ENCODE measurements at places on chromosomes 3 and 15. TPM values are rescaled to one million over a fixed set of nuclear protein-coding genes. Genes with fewer than 3 reads are reported as not detected.

Gene BLM
- 1.1 TPM for polyA plus RNA-seq

Gene XCR1
- polyA plus RNA-seq, result 0.08 TPM

Gene CRYGS
- polyA plus RNA-seq, result 1.7 TPM

Gene ZNF662
- 5.4 TPM for polyA plus RNA-seq

Gene COPB2
- 29.4 TPM for polyA plus RNA-seq
